ENCODE measurements at places on chromosomes 11 and 22.

DNA sequence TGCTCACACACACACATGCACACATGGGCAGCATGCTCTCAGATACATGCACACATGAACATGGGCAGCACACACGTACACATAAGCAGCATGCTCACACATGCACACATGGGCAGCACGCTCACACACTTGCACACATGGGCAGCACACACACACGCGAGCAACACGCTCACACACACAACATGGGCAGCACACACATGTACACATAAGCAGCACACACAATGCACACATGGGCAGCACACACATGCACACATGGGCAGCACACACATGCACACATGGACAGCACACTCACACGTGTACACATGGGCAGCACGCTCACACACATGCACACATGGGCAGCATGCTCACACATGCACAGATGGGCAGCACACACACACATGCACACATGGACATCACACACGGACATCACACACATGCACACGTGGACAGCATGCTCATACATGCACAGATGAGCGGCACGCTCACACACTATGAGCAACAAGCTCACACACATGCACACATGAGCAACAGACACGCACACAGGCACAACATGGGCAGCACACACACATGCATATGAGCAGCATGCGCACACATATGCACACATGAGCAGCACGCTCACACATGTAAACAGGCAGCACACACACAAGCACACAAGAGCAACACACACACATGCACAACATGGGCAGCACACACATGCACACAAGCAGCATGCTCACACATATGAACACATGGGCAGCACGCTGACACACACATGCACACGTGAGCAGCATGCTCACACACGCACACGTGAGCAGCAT, 43.0 kb downstream of the RTN4R start:
- no peak for DNase-seq

DNA sequence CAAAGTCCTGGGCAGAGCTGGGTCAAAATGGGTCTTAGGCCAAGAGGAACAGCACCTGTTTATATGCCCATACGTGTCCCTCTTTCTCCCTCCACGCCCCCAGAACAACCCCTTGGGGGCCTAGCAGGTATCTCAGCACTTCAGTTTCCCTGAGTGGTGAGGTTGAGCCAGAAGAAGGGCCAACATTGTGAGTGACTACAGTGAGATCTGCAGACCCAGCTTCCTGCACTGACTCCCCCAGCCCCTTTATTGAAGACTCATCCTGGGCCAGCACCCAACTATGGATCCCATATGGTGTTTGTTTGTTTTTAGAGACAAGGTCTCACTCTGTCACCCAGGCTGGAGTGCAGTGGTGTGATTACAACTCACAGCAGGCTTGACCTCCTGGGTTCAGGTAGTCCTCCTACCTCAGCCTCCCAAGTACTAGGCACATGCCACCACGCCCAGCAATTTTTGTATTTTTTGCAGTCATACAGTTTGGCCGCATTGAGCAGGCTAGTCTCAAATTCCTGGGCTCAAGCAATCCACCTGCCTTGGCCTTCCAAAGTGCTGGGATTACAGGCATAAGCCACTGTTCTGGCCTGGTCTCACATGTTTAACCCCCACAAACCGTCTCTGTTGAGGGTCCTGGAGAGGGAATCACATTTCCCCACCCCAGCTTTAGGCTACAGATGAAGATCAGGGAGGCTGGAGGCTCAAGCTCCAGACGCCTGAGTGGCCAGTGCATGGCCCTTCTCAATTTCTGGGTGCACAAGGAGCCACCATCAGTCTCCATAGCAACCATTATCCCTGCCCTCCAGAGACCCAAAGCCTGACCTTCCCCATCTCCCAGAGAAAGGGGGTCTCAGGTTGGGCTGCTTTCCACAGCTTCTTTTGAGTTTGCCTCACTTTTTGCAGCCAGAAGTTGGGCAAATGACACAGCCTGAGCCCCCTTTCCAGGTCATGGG, 1.7 kb upstream of the LARGE2 start:
- no peak for DNase-seq

DNA sequence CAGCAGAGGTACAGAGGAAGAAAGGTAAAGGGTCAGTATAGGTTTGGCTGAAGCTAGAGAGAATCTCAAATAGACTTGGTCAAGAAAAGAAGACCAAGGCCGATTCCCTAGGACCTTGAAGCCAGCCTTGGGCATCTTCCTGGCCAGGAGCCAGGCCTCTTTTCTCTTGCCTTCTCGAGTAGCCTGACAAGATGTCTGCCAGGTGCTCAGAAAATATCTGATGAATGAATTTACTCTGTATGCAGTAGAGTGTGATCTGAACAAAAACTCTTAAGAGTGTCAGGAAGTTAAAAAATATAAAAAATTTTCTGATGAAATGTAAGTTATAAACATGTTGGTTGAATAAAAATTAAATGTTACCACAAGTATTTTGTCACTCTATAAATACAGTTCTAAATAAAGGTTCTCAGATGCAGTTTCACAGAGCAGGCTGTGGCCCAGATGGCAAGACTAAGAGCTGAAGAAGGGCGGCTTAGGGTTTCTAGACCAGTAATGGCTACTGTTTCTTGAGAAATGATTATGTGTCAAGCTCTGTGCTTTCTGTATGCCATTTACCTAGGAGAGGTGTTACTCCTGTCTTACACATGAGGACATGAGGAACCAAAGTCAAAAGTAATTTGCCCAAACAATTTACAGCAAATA, 98.1 kb downstream of the ATXN10 start:
- no peak for DNase-seq

- no peak for DNase-seq
Measured at GRCh38 chr11:2418693-2419360, 18.3 kb downstream of the TSSC4 start.

- no peak for DNase-seq
Measured at GRCh38 chr11:67612751-67613150, 6.0 kb downstream of the NDUFV1 start.

GRCh38 chr11:69455969-69456368, 25.5 kb upstream of the LINC01488 start:
- no peak for DNase-seq

GRCh38 chr11:76208438-76209374, 2.4 kb upstream of the WNT11 start:
- DNase-seq, result peak; percentile 24

DNA sequence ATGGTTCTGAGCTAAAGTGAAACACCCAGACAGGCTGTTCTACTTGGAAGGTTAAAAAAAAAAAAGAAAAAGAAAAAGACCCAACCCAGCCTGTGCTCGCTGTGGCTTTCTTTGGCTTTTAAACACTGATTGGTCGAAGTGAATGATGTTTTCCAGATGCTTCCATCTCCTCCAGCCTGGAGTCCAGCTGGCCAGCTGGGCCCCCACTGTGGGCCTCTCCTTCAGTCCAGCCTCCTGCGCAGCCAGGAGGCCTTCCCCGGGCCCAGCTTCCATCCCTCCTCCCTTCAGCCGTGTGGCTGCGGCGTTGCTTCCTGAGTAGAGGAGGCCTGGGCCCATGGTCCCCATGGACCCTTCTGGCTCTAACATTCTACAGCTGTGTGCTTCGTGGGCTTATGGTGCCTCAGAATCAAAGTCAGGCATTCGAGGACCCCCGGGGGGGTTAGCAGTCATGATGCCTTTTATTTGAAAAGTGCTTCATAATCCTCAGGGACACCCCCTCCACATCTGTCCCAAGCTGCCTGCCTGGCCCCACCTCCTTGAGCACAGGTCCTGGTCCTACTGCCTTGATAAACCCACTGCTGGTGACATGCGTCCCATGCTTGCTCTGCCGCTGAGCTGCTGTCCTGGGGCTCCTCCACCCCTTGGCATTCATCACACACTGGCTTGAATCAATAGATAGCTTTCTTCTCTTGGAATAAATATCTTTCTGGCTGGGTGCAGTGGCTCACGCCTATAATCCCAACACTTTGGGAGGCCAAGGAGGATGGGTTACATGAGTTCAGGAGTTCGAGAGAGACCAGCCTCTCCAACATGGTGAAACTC, 42.2 kb upstream of the FBLN1 start:
- DNase-seq, result peak; percentile 96

- no peak for DNase-seq
Measured at GRCh38 chr11:16494918-16495691, 138.8 kb upstream of the SOX6 start.

DNA sequence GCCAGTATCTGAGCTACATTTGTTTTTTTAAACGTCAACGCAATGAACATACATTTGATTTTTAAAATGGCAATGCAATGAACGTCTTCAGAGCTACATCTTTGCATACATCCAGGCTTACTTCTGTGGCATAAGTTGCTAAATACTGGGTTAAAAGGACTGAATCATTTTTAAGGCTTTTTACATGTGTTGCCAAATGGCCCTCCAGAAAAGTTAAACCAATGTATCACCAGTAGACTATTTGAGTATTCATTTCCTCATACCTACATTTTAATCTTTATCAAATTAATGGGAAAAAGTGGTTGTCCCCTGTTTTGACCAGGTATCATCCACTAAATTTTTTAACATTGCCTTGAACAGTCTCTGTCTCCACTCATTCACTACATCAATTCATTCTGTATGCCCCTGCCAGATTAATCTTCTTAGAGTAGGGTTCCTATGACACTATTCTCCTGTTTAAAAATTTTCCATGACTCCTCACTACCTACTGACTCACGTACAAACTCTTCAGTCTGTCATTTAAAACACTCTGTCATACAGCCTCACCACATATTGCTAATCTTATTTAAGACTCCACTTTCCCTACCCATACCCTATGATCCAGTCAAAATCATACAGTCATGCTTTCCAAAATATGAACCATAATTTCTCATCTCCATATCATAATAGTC, 12.4 kb upstream of the PRRG4 start:
- DNase-seq, result no peak

DNA sequence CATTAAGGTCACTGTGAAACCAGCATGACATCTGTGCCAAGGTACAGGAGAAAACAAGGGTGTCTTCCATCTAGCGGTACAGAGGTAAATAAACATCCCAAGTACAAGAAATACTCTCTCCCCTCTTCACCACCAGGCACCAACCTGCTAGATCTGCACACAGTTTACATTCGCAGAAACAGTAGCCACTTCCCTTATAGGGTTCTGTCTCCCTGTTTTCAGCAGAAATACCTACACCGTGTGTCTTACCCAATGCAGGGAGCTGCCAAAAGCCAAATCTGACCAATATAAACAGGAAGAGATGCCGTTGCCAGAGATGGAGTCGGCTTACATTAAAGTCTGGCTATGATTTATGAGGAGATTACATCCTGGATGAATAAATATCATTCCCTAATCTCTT, 1.2 kb downstream of the SCN4B start:
- DNase-seq, result no peak

GRCh38 chr22:46970411-46971098, 208.1 kb downstream of the TBC1D22A start:
- no peak for DNase-seq

DNA sequence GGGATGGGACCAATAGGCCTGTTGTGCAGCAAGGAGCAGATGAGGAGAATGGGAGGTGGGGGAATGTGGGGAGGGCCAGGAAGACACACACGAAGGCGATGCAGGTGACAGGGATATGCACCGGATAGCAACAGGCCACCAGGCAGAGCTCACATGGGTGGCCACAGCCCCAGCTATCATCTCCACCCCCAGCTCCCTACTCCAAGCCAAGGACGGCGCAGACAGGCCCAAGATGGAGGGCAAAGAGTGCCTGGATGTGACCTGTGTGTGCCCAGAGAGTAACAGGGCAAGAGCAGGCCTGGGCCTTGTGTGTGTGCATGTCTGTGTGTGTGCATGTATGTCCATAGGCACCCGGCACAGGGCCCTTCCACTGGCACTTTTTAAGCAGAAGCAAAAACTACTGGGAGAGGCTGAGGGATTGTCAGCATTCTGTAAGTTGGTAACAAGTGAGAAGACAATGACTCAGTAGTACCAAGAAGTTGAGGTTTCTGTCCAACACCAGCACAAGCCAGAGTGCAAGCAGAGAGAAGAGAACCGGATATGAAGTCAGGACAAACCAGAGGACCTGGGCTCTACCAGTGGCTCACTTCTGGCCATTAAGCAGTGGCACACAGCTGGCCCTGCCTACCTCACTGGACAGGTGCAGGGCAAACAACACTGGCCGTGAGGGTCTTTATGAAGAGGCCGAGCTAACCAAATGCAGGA, 36.4 kb downstream of the NRXN2 start:
- no peak for DNase-seq

GRCh38 chr11:19982774-19983495, 177.3 kb downstream of the DBX1 start:
- DNase-seq, result peak; percentile 39

- no peak for DNase-seq
Measured at GRCh38 chr11:16603890-16604793, 134.3 kb upstream of the C11orf58 start.

- no peak for DNase-seq
Measured at GRCh38 chr22:45242778-45243191, 2.1 kb upstream of the KIAA0930 start.

GRCh38 chr22:38129021-38129420, 18.5 kb upstream of the BAIAP2L2 start:
- no peak for DNase-seq

GRCh38 chr11:1876361-1877063, 15.2 kb downstream of the PRR33 start:
- peak; percentile 41 for DNase-seq

- DNase-seq, result peak; percentile 33
Measured at GRCh38 chr22:22226448-22227187, 18.0 kb upstream of the VPREB1 start.

- no peak for DNase-seq
Measured at GRCh38 chr11:1933416-1934334, 13.5 kb upstream of the MRPL23 start.

DNA sequence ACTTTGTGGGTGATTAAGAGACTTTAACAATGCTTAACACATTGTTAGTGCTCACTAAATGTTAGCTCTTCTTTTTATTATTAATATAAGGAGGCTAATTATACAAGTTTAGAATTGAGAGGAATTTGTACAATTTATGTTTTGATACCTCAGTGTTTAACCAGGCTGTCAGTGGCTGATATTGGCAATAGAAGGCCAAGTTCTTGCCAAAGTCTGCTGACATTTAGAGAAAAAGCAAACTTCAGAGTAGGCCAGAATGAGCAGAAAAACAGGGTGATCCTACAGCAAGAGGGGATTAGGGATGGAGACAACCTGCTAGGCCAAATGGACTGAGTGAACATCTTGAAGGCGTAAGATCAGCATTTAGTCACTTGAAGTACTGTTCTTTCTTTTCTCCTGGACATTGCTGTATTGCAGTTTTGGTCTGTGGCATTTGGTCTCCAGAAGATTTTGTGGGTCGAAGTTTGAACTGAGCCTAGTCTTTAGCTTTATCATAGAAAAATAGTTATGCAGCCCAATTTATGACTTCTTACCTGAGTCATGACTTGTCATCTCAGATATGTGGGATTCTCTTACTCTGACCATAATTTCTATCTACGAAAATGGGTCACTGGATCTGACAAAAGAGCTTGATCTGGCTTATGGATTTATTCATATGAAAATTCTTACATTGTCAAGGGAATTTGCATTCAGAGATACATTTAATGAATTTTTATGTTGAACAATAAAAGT, 9.0 kb downstream of the TRIM44 start:
- peak; percentile 14 for DNase-seq

Data from fibroblast of the aortic adventitia (primary cell).